ENCODE measurements at places on chromosomes 2 and 18. TPM values are rescaled to one million over a fixed set of nuclear protein-coding genes. Genes with fewer than 3 reads are reported as not detected.

DNA sequence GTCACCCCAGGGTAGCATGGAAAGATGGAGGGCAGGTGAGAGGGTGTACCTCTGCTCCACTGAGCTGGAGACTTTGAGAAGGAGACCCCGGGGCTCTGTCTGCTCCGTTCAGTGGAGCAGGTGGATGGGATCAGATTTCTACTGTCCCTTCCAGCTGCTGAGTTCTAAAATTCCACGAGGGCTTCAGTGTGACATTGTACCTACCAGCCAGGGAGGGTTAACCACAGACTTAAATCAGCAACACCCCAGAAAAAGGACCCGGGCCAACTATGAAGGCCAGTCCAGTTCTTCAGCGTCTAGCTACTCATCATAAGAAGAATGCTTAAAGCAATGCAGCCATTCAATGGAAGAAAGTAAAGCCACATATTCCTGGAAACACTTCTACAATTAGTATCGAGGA lies 23.8 kb downstream of the STAT1 start:
- no peak overlapping the region for H3K27ac ChIP-seq
- H3K4me1 ChIP-seq, result peaks cover 6% of the 10 kb centered on the region
- peaks cover 57% of the 10 kb centered on the region for H3K36me3 ChIP-seq

GRCh38 chr2:157271590-157272203 lies 14.2 kb downstream of the GALNT5 start:
- no peaks in the 10 kb centered on the region for H3K36me3 ChIP-seq
- peaks cover 1% of the 10 kb centered on the region for H3K27me3 ChIP-seq
- DNase-seq, result no peak
- no peaks in the 10 kb centered on the region for H3K4me1 ChIP-seq
- no peak overlapping the region for H3K27ac ChIP-seq

GRCh38 chr18:75160364-75160763 lies 48.6 kb downstream of the PTGR3 start:
- no peak overlapping the region for H3K27ac ChIP-seq
- peaks cover 4% of the 10 kb centered on the region for H3K4me1 ChIP-seq
- DNase-seq, result no peak

GRCh38 chr2:237059155-237059875 lies 26.4 kb upstream of the COPS8 start:
- no peak for DNase-seq
- H3K4me3 ChIP-seq, result no peak overlapping the region
- no peak overlapping the region for H3K27ac ChIP-seq

DNA sequence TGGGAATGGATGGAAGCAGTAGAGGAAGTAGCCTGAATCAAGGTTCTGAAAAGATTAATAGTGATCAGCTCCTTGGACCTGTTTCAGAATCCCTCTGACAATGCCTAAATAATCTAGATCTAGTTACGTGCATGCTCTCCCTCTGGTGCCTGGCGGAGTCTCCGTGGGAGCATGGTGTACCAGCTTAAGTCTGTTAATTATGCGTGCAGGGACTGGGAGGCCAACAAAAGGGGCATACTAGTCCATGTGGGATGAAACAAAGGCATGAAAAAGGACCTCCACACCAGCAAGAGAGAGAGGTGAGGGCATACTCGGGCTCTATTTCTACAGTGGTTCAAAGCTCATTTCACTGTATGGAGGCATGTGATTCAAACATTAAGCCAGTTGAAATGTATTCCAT lies 200.3 kb downstream of the DPP4 start:
- no peaks in the 10 kb centered on the region for H3K27me3 ChIP-seq
- no peak overlapping the region for H3K27ac ChIP-seq
- H3K4me3 ChIP-seq, result no peak overlapping the region
- H3K4me1 ChIP-seq, result no peaks in the 10 kb centered on the region

DYNAP gene
- not detected for total RNA-seq

SLC40A1 gene
- 90.9 TPM for total RNA-seq
